AG09309 (cell line): ENCODE measurements at places on chromosomes 1 and 21.
A peak's percentile ranks its signal among the peaks of the same experiment; 100 is the strongest.

- DNase-seq = no peak
These were observed 216.0 kb upstream of the NFIA start for GRCh38 chr1:60866226-60866900.

GRCh38 chr1:32539584-32540571 is 651 bp downstream of the ZBTB8A start:
- DNase-seq = no peak

- DNase-seq = peak; percentile 59
These were observed 86.1 kb upstream of the ZNF326 start for GRCh38 chr1:89908672-89909436.

- no peak for DNase-seq
These were observed 27.3 kb downstream of the LY9 start for GRCh38 chr1:160823296-160823695.

DNA sequence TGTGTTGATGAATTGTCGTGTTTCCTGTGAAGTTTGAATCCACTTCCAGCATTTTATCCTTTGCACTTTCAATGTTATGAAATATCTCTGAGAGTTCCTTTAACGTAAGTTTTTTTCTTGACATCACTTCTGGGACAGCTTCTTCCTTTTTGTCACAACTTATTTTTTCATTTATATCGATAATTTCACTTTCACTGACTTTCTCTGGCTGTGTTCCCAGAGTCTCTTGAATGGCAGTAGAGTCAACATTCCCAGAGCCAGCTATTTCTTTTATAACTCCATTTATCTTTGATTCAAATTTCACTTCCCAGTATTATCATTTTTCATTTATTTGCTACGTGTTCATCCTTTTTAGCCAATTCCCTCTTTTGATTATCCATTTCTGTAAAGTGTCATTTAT is 256.5 kb downstream of the PAPPA2 start:
- DNase-seq = no peak

DNA sequence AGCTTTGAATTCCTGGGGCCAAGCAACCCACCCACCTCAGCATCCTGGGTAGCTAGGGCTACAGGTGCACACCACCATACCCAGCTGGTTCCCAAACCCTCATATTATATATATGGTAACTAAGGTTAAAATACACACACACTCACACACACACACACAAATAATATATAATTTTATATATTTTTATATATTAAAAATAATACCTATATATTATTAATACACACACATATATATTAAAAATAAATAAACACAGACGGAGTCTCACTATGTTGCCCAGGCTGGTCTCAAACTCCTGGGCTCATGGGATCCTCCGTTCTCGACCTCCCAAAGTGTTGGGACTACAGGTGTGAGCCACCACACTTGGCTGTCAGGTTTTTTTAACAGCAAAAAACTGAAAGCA is 31.9 kb downstream of the SCAF4 start:
- no peak for DNase-seq

DNA sequence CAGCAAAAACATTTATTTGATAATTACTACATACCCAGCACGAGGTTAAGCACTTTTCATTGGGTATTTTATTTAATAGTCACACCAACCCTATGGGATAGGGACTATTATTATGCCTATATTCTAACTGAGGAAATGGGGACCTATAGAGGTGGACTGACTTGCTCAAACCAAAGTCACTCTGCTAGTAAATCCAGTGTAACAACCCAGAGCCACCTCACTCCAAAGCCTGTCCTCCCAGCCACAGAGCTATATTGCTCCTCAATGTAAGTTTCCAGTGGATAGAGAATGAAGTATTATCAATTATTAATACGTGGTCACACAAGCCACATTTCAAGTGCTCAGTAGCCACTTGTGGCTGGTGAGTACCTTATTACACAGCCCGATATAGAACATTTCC is 97.5 kb downstream of the RGS2 start:
- no peak for DNase-seq

DNA sequence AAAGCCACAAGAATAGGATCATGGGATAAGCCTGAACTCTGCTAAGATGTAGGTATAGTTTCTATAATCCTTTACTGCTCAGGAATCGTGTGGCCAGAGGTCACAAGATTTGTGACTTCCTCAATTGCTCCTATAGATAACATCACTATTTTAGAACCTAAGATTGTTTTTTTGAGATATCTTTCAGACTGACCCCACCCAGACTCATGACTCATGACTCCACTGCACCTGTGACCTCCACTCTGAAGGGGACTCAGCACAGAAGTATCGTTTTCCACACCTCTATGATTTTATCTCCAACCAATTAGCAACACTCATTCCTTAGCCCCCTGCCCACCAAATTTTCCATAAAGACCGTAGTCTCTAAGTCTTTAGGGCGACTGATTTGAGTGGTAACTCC is 124.5 kb upstream of the KCNK1 start:
- DNase-seq = no peak

GRCh38 chr1:118989006-118989815 is 1.1 kb upstream of the TBX15 start:
- DNase-seq = no peak

DNA sequence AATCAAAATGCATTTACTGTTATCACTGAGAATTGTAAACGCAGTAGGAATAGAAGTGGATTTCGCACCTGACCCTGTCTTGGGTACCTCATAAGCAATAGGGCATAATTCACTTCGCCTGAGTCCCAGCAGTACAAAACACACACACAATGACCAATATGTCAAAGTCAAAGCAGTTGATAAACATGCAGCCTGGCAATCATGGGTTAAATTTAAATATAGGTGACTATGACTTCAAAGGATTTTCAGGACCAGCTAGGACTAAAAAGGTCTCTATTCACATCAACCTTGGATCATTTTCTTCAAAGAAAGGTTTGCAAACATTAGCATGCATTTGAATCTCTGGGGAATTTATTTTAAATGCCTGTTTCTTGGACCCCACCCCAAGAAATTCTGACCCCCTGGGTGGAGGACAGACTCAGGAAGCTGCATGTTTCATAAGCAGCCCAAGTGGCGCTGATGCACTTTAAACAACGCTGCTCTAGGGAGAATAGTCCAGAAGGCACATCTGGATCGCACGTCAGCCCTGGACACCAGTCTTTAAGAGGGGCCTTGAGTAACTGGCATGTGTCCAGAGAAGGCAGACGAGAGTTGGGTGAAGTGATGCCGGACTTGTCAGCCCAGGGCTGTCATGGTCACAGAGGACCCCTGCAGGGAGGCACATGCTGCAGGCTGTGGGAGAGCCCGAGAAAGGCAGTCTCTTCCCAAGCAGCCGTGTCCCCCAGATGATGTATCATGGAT is 55.7 kb upstream of the EFHD2 start:
- DNase-seq = no peak

DNA sequence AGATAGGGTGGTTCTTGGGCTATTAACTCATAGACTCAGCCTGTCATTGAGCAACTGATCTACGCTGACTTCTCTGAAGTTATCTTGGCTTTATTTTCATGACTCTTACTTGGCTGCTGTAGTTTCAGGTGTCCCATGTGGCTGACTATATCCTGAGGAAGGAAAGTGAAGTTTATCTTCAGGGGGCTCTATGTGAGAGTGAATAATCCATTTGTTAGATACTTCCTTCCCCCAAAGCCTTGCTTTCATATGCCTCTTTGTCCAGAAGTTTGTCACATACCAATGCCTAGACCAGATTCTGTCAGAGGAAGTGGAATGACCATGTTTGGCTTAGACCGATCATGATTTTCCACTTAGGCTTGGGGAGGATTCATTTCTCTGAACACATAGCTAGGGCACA is 27.9 kb upstream of the C1orf87 start:
- no peak for DNase-seq

- peak; percentile 42 for DNase-seq
These were observed 33.9 kb upstream of the ASPM start for GRCh38 chr1:197180252-197180878.

GRCh38 chr1:245365095-245366020 is 210.6 kb downstream of the KIF26B start:
- no peak for DNase-seq

DNA sequence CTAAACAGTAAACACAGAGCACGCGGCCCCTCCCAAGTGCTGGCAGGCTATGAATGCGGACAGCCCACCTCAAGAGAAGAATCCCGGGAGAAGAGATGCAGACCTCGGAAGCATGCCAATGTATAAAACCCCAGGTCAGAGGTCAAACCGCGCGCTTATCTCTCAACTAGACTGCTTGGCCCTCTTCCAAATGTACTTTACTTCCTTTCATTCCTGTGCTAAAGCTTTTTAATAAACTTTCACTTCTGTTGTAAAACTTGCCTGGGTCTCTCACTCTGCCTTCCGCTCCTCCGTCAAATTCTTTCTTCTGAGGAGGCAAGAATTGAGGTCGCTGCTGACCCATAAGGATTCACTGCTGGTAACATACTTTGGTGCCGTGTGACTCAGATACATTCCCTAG is 216.0 kb downstream of the S1PR1 start:
- no peak for DNase-seq

DNA sequence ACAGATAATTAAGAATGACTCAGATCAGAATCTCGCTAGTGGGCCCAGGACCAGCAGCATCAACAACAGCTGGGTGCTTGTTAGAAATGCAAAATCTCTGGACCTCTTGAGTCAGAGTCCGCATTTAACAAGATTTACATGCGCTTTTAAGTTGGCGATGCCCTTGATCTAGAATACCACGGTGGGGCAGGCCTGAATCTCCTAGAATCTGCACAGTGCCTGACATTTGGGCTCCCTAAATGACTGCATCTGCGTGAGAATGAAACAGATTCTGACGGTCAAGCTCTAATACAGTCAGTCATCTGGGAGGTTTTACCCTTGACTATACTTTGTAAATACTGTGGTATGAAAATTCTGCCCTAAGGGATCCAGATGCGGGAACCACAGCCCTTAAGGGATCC is 17.2 kb upstream of the RAB29 start:
- DNase-seq = no peak

DNA sequence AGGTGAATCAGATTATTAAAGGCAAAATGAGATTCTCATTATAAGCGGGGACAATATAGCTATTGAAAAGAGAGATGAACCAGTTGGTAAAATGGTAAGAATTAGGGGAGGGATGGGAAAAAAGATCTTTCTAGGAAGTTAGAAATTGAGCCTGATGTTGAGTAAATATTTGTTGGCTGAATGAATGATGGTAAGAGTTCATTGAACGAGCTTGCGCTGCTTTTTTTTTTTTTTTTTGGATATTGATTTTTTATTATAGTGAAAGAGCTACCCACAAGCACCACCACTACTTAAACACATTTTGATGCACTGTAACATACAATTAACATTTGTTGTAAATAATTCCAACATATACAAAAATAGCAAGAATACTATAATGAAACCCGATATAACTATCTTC is 1.1 kb upstream of the GCLM start:
- no peak for DNase-seq

- no peak for DNase-seq
These were observed 54.4 kb upstream of the SYT6 start for GRCh38 chr1:114208106-114208505.

- no peak for DNase-seq
These were observed 402 bp upstream of the AK4 start for GRCh38 chr1:65147424-65148177.

DNA sequence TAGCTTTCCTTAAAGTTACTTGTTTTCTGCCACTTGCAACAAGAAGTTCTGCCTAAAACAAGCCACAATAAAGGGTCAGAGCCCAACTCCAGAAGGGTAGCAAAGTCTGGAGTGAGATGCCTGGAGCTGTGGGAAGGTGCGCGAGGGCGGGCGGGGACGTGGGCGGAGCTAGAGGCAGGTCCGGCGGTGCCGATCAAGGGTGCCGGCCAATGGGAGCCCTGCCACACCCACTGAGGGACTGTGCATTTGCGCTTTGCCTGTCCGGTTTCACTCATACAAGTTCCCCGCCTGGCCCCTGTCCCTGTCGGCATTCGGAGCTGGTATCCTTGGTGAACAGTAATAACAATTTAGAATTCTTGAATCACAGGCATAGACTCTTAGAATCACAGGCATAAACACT is 732.4 kb downstream of the MATN1 start:
- DNase-seq = no peak

DNA sequence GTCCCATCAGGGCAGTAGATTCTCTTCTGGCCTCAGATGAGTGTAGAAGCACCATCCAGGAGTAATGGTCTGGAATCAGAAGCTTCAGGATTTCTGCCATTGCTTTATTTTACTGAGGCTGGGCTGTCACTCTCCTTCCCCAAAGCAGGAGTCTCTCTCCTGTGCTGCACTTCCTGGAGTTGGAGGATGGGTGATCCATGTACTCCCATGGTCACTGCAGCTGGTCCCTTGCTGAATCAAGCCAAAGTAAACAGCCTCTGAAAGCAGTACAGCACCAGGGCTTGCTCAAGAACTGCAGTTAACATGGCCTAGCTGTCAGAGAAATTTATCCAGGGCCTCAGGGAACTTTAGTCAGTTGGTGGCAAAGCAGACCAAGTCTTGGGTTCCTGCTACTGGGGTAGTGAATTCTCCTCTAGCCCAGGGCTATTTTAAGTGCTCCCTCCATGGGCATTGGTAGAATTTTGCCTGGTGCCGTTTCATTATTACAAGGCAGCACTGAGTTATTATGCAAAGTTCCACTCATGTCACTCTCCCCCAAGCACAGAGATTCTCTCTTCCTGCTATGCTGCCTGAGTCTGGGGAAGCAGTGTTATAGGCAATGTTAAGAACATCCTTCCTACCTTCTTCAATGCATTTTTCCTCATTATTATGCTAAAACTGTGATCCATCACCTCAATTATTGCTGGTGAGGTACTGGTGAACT is 29.5 kb downstream of the DRAM2 start:
- DNase-seq = no peak

GRCh38 chr1:116711263-116711840 is 42.9 kb upstream of the CD2 start:
- no peak for DNase-seq

- DNase-seq = no peak
These were observed 363.7 kb downstream of the NEGR1 start for GRCh38 chr1:71918630-71919029.

DNA sequence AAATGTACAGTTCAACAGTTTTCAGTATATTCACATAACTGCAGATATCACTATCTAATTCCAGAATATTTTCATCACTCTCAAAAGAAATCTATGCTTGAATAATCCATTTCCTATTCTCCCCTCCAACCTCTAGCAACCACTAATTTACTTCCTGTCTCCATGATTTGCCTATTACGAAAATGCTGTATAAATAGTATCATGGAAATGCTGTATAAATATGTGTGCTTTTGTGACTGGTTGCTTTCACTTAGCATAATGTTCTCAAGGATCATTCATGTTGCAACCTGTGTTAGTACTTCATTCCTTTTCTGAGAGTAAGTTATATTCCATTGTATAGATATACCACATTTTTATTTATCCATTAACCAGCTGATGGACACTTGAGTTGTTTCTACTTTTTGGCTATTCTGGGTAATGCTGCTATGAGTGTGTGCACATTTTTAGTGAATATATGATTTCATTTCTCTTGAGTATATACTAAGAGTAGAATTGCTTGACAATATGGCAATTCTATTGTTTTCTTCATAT is 115.6 kb downstream of the TNFSF18 start:
- no peak for DNase-seq

DNA sequence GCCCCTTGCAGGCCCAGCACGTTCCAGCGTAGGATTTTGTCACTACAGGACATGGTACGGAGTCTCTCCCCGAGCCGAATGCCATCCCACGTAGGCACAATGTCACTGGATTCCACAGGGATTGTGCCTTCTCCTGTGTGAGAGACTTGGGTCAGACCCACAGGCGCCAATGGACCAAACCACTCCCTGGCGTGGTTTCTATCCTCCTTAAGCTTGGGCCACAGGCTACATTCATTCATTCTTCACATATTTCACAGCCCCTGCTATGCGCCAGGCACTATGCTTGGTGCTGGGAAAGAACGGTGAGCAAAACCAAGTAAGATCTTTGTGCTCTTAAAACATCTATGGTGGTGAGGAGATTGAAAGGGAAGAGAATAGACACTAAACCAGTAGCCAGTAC is 18.7 kb downstream of the CHRNB2 start:
- DNase-seq = no peak
